NCI-H2029 (cell line): ENCODE measurements at places on chromosomes 7 and 10.

DNA sequence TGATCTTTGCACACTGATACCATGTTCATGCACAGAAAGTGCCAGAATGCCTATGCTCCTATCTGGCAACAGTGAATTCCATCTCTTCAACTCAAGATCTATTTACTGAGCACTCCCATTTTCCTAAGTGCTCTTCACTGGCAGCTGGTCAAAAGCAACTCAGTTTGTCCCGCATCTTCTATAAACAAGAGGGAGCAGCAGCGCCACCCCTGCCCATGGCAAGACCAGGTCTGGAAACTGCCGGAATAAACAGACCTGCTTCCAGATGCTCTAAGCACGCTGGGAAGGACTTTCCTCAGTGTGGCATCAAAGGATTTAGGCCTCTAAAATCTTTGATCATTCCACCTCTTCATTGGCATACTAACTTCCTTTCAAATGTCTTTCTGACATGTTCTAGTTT is 104.4 kb upstream of the MACROH2A2 start:
- peak; percentile 55 for DNase-seq

DNA sequence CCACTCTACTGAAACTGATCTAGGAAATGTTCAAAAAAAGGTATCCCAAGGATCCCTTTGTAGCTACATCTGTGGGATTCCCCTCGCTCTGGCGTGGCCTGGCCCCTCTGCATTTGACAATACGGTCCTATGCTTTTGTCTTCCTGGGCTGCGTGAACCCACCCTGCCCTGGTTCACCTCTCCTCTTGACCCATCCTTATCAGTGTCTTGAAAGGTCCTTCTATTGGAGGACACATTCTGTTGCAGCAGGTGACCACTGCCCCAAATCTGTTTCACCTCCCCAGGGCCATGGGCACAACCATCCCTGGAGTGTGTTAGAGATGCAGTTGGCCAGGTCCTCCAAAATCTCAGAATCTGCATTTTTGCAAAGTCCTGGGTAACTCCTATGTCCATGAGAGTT is 100.8 kb downstream of the EGFR start:
- DNase-seq, result no peak

GRCh38 chr7:156101355-156101754 is 289.1 kb upstream of the SHH start:
- DNase-seq, result no peak

DNA sequence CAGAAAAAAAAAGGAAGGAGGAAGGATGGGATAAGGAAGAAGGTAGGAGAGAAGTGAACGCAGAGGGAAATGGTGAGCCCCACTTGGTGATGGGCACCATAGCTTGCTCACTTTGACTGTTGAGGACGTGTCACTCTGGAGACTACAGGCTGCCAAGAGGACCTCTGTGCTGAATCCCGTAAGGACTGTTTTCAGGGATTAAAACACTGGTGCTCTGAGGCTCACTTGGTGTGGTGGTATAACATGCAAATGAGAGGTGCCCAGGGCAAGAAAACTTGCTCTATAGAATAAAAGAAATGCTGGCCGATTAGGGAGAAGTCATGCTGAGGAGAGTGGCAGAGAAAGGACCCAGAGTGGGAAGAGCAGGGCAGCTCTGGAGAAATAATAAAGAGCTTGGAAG is 5.3 kb upstream of the IL2RA start:
- DNase-seq, result no peak
